ENCODE measurements at places on chromosomes 5 and 9.
A peak's percentile ranks its signal among the peaks of the same experiment; 100 is the strongest.

DNA sequence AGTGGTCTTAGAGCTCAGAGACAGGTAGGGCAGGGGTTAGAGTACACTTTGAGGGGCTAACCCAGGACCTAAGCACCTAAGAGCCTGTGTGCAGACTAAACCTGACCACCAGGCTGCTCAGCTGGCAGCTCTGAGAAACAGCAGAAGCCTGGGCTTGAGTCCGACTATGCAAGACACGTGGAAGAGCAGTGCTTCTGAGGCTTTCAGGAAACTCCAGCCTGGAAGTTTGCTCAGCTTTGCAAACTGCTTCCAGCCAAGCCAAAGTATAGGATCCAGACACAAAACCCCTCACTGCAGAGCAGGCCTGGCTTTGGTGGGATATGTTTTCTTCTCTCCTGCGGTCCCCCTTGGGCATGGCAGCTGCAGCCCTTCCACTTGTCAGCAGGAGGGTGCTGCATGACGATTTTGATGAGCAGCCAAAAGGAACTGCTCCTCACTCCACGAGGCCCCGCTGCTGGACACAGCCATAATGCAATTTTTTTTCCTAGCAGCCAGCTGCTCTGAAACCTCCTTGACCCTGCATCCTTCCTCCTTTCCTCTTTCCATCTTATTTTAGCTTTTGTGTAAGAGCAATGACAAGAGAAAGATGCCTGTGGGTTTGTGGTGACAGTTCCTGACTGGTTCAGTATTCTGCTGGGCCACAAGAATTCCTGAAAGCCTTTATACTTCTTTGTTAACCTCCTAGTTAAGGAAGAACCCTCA, 123.1 kb downstream of the LIFR start:
- no peak for DNase-seq

- DNase-seq, result no peak
Measured at GRCh38 chr9:20479419-20480155, 142.7 kb downstream of the MLLT3 start.

- no peak for DNase-seq
Measured at GRCh38 chr9:800591-801150, 40.8 kb upstream of the DMRT1 start.

DNA sequence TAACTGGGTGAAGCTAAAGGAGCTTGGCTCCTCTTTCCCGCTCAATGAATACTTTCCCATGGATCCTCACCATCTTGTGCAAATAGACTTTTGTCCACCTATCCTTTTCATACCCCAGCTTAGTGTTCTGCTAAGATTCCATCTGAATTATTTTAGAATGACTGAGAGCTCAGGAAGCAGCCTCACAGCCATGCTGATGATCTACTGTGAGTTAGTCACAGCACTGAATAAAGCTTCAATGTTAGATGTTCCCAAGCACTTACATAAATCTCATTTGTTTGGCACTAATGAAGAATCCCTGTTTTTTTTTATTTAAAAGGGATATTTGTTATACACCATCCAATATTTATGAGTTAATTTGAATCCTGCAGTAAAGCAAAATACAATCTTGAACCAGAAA, 317.6 kb upstream of the TRPC7 start:
- no peak for DNase-seq

GRCh38 chr5:10856683-10857337, 95.8 kb upstream of the DAP start:
- no peak for DNase-seq

- DNase-seq, result no peak
Measured at GRCh38 chr9:34072868-34073590, 24.3 kb upstream of the UBAP2 start.

DNA sequence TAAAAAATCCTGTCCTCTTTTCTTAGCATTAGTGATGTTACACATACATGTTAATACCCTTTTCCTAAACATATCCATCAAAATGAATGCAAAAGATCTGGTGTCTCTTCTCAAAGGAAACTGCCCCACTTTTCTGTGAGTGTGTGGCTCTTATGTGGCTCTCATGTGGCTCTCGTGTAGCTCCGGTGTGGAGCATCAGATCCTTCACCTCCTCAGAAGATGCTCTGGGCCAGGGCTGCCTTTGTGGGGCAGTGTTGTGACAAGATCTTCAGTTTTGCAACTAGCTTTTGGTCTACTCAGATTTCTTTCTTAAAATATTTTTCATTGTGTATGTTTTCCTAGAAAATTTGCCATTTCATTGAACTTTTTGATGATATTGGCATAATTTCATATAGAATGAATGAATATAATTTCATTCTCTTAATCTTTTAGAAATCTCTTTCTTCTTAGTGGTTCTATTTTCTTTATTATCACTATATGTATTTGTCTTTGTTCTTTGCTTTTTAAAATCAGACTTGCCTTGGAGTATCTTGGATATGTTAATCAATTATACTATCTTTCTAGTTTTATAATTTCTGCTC, 19.4 kb downstream of the GARNL3 start:
- DNase-seq, result no peak

- no peak for DNase-seq
Measured at GRCh38 chr5:161778796-161779195, 69.1 kb upstream of the GABRA1 start.

DNA sequence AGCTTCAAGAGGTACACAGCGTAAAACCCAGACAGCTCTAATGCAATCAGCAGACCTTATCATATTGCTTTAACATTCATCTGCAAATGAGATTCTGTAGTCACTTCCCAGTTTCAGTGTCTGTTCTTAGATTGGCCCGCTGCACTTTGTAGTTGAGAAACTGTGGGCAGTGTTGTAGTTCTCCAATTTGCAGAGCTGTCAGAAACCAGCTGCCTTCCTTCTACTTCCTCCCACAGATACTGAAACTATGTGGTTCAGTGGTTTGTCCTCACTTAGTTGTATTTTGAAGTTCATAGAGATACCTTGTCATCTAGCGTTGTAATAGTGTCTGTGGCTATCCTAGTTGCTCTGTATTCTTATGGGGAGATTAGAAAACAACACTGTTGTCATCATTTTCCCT, 39.6 kb upstream of the TRIM36 start:
- DNase-seq, result no peak

DNA sequence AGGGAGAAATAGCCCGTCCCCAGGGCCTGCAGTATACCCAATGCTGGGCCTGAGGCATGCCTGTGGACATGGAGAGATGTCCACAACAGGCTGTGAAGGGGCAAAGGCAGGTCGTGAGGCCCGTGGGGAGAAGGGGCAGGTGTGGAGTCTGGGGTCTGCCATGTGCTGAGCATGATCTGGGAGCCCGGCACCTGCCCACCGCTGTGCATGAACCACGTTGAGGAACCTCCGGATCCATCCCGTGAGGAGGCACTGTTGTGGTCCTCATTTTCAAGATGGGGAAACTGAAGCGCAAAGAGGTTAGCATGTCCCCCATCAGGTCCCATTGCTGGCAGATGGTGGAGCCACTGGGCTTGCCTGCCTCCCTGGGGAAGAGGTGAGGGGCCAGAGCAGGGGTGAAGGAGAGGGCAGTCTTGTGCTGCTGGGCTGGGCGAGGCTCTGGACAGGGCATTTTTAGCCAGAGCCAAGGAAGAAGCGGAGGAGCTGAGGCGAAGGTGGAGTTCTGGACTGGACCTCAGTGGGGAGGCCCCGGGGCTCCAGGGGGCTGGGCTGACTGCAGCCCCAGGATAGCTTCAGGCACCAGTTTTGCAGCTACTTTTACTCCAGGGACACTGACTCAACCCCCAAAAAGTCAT, 46.5 kb downstream of the LRSAM1 start:
- no peak for DNase-seq

DNA sequence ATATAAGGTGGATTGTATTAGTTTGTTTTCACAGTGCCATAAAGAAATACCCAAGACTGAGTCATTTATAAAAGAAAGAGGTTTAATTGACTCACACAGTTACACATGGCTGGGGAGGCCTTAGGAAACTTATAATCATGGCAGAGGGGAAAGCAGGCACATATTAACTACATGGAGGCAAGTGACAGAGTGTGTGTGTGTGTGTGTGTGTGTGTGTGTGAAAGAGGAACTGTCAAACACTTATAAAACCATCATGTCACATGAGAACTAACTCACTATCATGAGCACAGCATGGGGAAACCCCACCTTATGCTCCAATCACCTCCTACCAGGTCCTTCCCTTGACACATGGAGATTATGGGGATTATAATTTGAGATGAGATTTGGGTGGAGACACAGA, 118.6 kb downstream of the SPEF2 start:
- no peak for DNase-seq

DNA sequence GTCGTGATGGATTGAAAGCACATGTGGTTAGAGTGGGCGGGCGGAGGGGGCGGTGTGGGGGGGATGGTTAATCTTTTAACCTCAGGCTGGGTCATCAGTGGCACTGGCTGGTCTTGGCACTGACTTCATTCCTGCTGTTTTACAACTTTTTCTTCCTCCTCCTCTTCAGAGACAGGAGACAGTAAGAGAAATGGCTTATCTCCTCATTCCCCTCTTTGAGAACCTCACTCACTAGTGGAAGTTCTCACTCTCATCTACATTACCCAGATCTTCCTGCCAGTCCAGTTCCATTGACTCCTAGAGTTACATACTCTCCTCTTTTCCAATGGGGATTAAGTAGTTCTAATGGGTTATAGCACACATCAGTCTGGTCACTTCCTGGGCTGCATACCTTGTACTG, 42.3 kb upstream of the PPP1R26 start:
- DNase-seq, result no peak

DNA sequence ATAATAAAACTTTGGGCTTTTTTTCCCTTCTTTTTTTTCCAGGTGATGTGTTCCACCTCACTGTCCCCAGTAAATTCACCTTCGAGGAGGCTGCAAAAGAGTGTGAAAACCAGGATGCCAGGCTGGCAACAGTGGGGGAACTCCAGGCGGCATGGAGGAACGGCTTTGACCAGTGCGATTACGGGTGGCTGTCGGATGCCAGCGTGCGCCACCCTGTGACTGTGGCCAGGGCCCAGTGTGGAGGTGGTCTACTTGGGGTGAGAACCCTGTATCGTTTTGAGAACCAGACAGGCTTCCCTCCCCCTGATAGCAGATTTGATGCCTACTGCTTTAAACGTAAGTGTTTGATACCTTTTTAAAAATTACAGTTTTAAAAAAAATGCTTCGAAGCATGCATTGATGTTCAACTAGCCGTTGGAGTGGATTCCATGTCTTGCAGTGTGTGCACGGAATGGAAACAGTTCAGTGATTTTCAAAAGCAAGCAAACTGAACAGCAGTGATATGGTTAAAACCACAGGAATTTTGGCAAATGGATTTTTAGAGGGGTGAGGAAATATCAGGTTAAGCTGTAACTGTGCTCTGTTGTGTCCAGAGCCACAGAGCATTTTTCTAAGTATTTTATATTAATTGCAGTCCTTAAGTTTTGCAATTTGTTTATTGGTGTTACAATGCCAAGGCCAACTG, 40.7 kb downstream of the VCAN start:
- no peak for DNase-seq

DNA sequence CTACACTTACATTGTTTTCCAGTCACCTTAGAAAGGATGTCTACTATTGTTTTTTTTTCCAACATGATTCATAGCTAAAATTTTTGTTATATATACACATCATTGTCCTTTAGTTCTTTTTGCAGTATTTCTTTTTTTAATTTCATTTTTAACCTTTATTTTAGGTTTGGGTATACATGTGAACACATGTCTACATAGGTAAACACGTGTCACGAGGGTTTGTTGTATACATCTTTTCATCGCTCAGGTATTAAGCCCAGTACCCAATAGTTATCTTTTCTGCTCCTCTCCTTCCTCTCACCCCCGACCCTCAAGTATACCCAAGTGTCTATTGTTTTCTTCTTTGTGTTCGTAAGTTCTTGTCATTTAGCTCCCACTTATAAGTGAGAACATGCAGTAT, 19.0 kb downstream of the IFNA5 start:
- no peak for DNase-seq

- peak; percentile 30 for DNase-seq
Measured at GRCh38 chr9:121133104-121133816, 58.5 kb downstream of the CNTRL start.

DNA sequence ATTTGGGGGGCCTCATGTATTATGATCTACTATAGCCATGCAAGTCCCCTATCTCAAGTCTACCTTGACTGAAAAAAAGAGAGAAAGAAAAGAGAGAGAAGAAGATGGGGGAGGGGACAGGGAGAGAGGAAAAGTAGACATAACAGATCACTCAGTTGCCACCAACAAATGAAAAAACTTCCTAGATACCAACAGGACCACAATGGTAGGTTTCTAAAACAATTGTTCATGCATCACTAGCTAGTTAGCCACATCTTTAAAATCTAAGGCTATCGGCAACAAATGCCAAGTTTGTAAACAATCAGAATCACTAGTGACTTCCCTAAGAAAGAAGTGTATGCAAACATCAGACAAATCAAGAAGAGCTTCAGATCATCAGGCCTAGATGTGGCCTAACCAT, 328.2 kb downstream of the BNC2 start:
- DNase-seq, result no peak

DNA sequence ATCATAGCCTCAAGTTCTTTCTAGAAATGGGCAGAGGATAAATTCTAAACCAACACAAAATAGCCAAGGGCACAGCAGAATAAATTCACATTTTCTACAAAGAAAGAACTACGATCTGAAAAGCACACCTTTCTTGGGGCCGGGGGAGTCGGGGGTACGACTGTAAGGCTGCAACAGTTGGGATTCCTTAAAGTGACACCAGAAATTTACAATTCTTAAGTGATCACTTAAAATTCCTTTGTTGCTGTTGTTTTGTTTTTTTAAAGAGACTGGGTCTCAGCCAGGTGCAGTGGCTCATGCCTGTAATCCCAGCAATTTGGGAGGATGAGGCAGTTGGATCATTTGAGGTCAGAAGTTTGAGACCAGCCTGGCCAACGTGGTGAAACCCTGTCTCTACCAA, 95.8 kb downstream of the CDK5RAP2 start:
- no peak for DNase-seq

DNA sequence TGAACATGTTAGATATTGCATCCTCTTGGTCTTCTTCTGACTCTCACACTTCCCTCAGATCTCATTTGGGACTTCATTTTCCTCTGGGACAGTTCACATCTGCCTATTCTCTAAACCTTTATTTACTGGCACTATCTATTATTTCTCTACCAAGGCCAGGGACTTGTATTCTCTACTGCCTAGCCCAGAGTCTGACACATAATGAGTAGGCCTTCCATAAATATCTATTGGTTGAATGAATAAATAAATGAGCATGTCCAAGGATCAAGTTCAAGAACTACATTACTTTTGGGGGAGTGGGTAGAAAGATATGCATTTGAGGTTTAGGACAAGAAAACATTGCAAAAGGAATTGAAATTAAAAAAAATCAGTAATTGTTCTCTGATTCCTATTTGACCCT, 250.3 kb downstream of the TRIM32 start:
- DNase-seq, result no peak

DNA sequence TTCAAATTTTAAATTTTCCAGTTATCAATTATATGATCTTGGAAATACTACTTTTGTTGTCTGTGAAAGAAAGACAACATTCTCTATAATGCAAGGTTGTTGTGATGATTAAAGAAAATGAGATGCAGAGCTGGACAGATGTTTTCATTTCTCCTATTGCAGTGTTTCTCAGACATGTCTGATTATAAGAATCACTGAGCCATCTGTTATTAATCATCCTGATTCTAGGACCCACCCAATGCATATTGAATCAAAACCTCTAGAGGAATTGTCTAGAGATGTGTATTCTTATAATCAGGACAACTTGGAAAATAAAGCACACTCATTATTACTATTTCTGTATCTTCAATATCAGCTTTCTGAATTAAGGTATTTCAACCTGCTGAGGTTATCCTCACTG, 121.1 kb upstream of the ASTN2 start:
- no peak for DNase-seq
